Right cardiac atrium (tissue), 5 donors: ENCODE measurements at places on chromosomes 5 and 9.

GRCh38 chr9:88949425-88949824 is 41.8 kb upstream of the S1PR3 start:
- DNase-seq: peak; percentile 67

- no peak for DNase-seq
Measured at GRCh38 chr9:99809586-99810319, 11.9 kb upstream of the NR4A3 start.

DNA sequence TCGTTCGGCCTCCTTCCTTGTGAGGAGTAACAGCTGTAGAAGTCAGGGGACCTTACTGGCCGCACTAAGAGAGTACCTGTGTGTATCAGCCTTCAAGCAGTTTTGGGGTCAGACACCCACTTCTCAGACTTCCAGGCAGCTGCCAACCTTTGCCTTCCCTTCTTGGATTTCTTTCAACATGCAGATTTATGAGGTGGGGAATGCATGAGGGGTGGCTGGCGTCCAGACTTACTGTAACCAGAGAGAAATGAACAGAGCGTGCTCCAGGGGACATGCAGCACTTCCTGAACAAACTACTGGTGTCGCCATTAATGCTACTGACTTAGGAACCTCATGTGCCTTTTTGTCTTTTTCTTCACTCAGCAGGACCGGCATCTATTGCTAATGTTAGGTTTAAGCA is 46.7 kb downstream of the INSYN2B start:
- DNase-seq: no peak

DNA sequence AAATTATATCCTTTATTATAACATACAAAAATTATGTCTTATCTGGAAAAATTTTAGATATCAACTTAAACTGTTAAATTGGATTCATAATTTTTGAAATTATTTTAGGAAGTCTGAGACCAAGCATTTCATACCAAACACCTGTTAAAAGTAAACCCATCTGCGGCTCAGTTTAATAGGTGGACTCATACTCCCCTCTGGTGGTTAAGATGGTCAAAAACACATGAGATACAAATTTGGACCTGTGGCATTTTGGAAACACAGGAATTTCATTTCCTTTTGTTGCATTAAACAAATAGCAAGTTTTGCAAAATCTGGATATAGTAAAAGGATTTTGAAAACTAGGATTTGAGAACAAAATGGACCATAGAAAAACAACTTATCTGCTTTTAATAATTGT is 53.7 kb downstream of the RGMB start:
- DNase-seq: no peak

GRCh38 chr5:57157131-57157530 is 16.7 kb upstream of the GPBP1 start:
- DNase-seq: no peak

DNA sequence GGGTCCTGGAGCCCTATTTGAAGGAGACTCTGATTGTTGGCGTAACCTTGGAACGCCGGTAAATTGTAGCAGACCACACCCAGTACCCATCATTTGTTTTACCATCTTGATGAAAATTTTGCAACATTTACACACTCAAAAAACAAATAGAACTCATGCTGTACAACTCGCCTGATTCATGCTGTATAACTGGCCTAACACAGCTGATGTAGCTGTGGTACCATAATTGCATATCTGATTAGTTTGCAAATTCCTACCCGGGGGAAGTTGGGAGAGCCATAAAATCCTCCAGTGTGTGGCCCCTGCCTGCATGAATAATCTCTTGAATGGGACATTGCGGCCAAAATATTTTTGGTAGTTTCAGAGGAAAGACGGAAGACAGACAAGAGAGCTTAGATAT is 9.7 kb downstream of the NIPAL4 start:
- no peak for DNase-seq

DNA sequence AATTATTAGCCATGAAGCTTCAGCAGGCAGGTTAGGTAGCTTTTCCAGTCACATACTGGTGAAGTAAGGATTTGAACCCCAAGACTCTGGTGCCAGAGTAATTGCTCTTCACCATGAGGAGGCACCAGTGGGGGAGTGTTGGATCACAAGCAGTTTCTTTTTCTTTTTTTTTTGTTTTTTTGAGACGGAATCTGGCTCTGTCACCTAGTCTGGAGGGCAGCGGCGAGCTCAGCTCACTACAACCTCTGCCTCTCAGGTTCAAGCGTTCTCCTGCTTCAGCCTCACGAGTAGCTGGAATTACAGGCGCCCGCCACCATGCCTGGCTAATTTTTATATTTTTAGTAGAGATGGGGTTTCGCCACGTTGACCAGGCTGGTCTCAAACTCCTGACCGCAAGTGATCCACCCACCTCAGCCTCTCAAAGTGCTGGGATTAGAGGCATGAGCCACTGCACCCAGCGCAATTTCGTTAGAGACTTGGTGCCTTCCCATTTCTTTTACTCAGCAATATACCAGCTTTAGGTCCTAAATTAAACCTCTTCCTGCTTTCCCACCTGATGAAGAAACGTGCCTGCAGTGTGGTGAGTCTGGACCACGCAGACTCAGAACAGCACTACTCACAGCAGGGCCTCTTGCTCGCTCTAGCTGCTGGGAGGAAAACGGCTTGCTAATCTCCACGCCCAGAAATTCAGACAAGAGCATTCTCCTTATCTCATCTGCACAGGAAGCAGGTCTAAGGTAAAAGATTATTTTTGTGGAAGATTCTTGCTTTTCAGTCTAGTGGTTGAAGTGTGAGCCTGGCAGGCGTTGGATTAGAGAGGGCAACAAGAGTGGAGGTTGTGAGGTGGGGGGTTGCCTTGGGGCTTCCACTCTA is at the start of gene S100Z:
Gene S100Z, plus strand, starts transcription at position 596 of the 873 bp plus-strand sequence. CDS start 25,346 bp downstream, outside the sequence.
- no peak for DNase-seq

- DNase-seq: no peak
Measured at GRCh38 chr5:160097991-160098390, 21.3 kb downstream of the PWWP2A start.

DNA sequence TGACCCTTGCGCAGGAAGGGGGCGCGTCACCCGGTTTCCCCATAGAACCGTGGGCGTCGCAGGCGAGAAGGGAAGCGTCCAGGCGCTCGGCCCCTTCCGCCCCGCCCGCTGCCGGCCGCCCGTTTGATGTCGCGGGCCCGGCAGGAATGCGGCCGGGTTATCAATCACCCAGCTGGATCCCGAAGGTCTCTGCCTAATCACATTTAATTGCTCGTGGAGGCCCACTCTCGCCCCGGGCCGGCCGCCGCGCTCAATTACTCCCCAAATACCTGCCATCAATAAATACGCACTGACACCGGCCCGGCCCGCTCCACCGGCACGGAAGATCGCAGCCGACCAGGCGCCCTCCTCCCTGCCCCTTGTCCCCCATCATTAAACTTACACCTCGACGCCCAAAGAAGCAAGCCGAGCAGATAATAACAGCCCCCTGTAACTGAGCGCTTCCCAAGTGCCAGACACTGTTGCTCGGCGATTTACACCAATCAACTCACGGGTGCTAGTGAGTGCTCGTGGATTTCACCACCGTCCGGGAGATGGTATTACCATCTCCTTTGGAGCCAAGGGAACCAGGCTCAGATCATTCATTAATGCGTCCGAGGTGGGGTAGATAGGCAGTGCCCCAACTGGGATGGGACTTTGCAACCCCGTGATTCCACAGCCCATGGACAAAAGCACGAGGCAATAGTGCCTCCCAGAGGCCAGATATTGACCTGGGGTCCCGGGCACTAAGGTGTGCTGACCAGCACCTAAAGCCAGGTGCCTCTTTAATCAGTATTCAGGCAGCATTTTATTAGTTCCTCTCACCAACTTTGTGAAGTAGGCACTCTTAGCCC is 11.3 kb downstream of the MSX2 start:
- DNase-seq: no peak

- no peak for DNase-seq
Measured at GRCh38 chr5:126374109-126374416, 49.1 kb upstream of the GRAMD2B start.

DNA sequence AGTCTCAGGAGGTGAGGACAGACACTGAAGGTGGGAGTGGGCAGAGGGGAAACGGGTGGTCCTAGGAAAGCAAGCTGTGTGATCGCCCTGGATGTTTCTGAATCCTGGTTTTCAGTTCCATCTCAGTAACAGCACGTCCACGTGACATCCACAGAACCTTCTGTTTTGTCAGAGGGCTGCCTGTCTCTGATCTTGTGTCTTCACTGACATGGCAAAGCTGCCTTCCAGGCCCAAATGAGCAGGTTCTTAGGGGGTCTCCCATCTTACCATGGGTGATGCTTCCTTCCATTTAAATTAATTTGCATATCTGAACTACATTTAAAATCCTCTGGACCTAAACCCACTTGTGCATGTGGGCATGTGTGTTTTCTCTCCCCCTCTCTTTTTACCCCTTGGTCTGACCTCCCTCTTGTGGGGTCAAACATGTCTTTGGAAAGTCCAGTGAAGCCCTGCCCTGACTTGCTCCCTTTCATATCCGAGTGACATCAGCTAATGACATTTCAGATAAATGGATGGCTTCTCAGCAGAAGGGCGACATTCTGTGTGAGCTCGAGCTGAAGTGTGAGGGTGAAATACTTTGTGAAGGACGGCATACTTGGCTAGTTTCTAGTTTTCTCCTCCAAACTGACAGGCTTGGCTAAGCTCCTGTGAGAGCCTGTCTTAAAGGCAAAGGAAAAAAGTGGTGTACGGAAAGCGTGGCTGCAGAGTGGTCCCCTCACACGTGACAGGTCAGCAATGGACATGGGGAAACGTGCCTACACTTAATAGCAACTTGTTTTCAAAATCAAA is 204.8 kb upstream of the S1PR3 start:
- DNase-seq: no peak

- no peak for DNase-seq
Measured at GRCh38 chr5:149781612-149782011, 51.5 kb downstream of the PPARGC1B start.

DNA sequence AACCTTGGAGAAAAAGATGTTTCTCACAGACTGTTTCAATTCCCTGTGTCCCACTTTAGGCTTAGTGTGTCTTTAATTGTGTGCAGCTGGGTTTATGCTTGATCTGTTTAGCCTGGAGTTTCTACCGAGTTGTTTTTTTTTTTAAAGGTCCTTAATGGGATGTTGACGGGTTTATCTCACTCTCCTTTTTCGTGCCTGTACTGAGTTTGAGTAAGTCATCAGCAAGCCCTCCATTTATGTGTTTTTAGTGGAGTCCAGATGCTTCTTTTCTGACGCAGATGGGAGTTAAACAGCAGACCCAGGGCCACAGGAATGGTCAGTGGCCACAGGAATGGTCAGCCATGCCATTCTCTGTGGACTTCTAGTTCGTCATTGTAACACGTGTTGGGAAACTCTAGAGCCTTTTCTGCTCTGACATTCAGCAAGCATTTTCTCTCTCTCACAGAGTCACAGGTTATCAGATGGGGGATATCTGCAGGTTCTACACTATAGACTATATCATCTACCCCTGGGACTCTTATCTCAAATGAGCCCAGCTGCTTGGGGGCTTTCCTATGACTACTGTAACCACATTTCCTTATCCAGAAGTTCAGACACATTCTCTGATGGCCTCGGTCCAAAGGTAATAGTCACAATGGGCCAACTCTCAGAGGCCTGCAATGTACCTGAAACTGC is 190.5 kb downstream of the TTLL11 start:
- no peak for DNase-seq

- peak; percentile 27 for DNase-seq
Measured at GRCh38 chr5:82808960-82809359, 268.2 kb downstream of the TMEM167A start.

DNA sequence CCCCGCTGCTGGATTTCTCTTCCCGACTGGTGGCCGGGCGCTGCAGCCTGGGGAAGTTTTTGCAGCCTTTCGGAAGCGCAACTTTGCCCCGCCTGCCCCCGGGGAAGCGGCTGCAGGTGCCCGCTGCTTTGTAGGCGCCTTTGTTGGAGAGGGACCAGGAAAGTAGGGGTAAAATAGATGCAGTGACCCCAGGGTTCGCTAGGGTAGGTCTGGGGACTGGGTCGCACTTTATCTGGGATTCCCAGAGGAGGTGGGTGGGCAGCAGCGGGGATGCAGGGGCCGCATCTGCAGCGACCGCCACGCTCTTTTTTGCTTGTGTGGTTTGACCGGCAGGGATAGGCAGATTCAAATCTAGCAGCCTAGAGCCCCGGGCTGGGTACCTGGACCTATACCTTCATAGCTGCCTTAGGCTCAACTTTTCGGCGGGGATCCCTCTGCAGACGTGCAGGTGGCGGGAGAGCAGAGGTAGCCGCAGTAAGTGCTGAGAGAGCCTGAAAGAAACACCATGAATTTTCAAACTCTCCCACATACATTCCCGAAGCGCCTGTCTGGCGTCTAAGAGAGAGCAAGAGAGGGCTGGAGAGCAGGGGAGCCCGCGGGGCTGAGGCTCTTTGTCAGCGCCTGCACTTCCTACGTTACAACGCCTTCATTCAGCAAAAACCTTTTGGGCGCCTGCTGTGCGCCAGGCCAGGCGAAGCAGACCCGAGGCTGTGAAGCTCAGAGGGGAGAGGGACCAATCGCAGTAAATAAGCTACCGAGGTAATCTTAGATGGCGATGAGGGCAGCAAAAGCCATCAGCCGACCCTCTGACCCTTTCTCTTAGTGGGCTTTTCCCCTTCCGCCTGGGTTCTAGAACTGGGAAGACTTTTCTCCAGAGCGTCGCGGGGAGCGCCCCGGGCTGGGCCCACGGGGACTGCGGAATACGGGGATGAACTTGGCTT is 642 bp downstream of the SV2C start:
- DNase-seq: no peak

- no peak for DNase-seq
Measured at GRCh38 chr9:111484572-111484894, 350 bp upstream of the ECPAS start.

GRCh38 chr5:72949481-72949880 is 6.4 kb upstream of the FCHO2 start:
- DNase-seq: no peak

GRCh38 chr5:34043099-34043876 is at the start of gene C1QTNF3:
C1QTNF3 (minus strand) TSS chr5:34043213; CDS start chr5:34043125, 88 bp downstream.
- DNase-seq: no peak

DNA sequence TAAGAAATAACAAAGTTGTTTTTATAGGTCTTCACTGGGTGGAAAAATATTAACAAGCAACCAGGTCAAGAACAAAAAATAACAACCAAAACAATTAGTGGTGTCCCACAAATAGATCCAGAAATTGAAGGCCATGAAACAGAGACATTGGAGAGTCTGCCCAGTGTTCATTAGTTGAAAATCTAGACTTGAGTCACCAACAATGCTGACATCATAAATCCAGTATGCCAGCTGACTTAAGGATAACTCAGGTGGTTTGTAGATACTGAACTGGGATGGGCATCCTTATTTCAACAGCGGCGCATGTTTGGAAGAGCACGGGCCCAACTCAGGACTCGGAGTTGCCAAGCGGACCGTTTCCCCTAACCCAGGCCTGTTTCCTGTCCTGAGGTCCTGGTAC is 80.7 kb upstream of the TNFAIP8 start:
- DNase-seq: no peak

GRCh38 chr5:135456238-135457099 is 4.3 kb upstream of the TIFAB start:
- DNase-seq: peak; percentile 71

DNA sequence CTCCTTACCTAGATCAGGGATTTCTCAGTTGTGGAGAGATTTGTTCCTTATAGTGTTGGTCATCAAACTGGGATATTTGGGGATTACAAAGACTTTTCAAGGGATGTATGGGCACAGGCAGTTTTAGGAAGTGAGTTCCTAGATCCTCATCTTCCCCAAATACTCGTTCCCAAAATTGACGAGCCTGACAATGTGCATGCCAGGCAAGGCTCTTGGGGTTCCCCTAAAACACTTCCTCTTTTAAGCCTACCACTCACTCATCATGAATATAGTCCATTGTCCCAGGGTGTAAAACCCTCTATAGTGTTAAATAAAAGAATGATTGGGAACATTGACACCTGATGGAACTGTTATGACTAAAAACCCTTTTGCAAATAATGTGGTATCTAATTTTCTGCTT is 26.4 kb downstream of the PDCD1LG2 start:
- no peak for DNase-seq
